Astrocyte of the cerebellum (primary cell): ENCODE measurements at places on chromosomes 16 and 17.

GRCh38 chr17:43226393-43226792 is 2.0 kb downstream of the CCDC200 start:
- DNase-seq = no peak

GRCh38 chr17:50361561-50362480 is 11.2 kb downstream of the MRPL27 start:
- DNase-seq = peak; percentile 29

DNA sequence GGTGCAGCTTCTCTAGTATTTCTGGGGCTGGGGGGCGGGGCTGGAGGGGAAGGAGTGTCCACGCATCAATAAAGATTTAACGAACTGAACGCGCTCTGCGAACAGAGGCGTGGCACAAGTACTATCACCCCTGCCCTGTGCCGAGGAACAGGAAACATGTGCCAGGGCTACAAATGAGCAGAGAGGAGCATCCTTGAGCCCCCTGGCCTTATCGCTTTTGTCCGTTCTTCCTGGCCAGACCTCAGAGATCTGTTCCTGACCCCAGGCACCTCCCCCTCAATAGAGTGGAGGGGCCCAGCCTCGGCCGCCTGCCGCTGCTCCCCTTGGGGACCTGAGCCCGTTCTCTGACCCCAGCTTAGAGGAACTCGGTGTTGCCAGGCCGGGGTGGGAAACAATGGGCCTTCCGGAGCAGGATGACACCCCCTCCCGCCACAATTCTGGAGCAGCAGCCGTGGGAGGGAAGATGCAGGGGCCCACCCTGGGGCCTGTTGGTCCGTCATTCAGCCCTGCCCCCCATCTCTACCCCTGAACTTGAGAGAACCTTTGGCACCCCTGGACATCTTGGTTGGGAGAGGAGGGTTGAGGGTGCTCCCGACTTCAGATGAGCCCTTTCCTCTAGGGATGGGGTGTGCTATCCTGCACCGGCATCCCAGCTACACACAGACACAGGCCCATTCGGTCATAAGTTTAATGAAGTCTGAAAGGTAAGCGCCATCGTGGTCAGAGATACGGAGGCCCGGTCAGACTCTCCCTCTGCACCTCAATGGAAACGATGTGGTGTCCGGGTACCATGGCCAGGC is 1.1 kb downstream of the NAA38 start:
- DNase-seq = no peak

- no peak for DNase-seq
Measured at GRCh38 chr17:43832168-43832975, 574 bp downstream of the MPP3 start.

- no peak for DNase-seq
Measured at GRCh38 chr16:80618862-80619648, 78.3 kb downstream of the DYNLRB2 start.

- no peak for DNase-seq
Measured at GRCh38 chr17:67276075-67276474, 31.1 kb upstream of the HELZ start.

DNA sequence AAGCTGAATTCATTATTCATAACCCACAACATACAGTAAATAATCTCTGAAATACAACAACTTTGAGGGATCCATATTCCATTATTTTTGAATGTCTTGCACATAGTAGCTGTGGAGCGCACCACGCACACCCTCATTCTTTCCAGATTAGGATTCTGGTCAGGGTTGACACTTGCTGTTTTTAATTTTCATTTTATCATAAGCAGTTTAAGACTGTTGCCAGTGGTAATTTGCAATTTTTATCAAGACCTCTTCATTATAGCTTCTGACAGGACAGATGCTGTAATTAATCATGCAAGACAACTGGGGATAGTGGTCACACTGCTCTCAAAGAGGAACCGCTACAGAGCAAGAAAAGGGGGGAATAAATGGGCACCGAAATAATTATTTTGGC is 109.7 kb downstream of the TOX3 start:
- DNase-seq = no peak

- DNase-seq = no peak
Measured at GRCh38 chr16:495127-495748, 32.3 kb upstream of the CAPN15 start.

DNA sequence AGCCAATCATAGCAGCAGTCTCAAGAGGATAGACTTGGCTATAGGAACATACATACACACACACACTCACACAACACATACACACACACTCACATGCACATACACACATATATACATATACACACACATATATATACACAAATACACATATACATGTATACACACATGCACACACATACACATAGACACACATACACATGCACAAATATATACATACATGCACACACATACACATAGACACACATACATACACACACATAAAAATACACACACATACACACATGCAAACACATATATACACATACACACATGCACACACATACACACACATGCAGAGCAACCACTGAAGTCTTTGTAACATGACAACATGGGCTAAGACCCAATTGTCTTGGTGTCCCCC is 19.7 kb downstream of the CBLN1 start:
- DNase-seq = no peak
